ENCODE measurements at places on chromosomes 7 and 10.
A peak's percentile ranks its signal among the peaks of the same experiment; 100 is the strongest.

GRCh38 chr10:114825513-114826253, 4.1 kb downstream of the FHIP2A start:
- no peak for DNase-seq

GRCh38 chr10:29174389-29174788, 114.5 kb upstream of the LYZL1 start:
- no peak for DNase-seq

DNA sequence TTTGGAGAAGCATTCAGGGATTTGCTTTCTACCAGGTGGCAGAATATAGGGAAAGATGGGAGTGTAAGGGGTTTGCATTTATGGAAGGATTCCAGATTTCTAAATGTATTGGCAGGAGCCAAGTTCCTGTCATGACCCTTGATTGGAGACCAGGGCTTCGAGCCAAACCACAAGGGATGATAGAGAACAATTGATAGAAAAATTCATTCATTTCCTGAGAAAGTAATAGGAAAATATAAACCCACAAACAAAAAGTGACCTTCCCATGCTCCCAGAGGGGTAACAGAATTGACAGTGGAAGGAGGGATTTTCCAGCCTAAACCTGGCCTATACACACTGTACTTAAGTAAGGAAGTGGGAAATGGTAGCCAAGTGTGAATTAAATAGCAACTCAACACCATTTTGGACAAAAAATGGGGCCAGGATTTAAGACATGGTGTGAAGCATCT, 22.4 kb upstream of the IFIT2 start:
- no peak for DNase-seq

DNA sequence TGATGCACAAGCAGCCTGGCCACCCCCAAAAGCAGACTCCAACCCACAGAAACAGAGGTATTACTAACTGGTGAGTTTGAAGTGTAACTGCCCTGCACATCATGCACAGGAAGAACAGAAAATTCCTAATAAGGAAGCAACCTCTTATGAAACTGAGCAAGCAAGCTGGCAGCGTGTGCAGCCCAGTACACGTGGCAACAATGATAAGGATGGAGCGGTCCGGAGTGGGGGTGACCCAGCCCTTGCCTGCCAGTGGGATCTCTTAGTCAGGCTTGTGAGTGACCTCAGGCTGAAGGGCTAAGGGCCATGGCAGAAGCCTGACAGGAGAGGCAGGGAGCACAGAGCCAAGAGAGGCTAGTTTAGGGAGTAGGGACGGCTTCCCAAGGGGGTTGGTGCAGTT, 22.1 kb upstream of the AOAH start:
- DNase-seq = peak; percentile 61

- DNase-seq = no peak
These were observed 10.2 kb upstream of the PPP3CB start for GRCh38 chr10:73506074-73506473.

DNA sequence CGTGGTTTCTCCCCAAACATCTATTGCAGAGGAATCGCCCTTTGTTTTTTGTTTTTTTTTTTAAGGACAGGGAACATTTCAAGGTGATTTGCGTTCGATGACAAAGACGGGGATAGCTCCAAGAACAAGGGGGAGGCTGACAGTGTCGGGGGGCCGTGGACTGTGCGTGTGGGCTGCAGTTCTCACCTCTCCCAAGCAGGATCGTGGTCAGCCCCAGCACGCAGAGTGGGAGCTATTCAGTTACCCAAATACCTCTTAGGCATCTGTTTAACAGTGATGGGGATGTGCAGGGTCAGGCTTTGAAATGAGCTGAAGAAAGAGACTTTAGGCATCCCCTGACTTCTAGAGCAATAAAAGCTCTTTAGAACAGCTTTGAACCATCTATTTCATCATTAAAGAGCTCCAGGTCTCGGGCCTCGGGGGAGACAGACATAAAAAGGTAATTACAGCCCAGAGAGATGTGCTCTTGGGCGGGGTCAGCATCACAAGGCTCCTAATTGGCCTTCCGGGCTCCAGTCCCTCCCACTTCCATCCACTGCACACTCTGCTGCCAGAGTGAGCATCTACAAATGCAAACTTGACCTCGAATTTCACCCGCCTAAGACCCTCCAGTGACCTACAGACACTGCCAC, 97.3 kb downstream of the MYL10 start:
- DNase-seq = no peak

Data from CMK (cell line).